ENCODE measurements at places on chromosomes 16 and 17.

DNA sequence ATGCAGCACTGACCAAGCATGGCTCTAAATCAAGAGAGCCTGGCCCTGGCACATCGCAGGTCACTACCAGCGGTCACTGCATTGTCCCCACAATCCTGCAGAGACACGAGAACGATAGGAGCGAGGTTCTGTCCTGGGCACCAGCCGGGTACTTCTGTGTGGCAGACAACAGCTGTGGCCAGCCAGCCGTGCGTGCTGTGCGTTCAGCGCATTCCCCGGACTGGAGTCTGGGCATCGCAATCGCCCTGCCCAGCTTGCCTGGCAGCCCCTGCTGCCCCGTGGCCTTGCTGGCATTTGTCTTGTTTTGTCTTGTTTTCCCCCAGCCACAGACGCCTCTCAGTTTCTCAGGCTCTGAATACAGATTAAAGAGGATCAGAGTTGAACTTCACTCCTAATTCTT lies 33.9 kb downstream of the COTL1 start:
- no peak for DNase-seq

DNA sequence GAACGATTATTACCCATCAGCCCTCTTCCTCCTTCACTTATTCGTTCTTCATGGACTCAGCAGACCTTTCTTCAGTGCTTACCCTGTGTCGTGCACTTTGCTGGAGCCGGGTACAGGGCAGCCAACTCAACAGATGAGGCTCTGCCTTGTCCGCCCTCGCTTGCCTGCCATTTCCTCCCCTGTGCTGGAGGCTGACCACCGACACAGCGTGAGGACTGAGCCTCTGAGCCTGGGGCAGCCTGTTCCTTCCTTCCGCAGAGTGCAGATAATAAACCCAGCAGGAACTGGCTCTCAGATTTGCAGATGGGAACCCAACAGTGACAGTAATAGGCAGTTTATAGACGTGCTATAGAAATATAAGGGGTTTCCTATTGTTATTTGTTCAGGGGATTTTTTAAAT lies 7.0 kb upstream of the SLC39A11 start:
- DNase-seq, result no peak

DNA sequence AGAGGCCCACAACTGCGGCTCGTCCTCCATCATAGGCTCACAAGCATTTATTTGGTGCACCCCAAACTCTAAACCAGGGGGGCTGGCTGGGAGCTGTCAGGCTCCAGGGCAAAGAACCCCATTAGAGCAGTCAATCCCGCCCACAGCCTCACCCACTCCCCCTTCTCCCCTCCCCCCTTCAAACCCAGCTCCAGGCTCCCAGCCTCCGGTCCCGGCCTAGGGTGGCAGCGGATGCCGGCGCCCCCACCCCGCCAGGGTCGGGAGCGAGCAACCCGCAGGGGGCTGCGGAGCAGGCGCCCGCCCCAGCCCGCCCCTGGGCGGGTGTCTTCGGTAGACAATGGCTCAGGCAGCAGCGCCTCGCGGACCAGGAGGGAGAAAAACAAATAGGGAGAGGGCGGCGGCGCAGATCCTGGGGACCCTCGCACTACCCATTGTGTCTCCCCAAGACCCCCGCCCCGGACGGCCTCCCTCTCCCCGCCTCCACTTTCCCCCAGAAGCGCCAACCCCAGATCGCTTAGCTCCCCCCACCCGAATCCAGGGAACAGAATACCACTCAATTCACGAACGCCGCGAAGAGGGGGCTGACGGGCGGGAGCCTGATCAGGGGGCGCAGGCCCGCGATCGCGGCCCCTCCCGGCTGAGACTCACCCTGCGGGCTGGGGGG lies 572 bp downstream of the FAM171A2 start:
- no peak for DNase-seq

- DNase-seq, result no peak
Observed at GRCh38 chr17:2071024-2071385, 16.1 kb downstream of the HIC1 start.

DNA sequence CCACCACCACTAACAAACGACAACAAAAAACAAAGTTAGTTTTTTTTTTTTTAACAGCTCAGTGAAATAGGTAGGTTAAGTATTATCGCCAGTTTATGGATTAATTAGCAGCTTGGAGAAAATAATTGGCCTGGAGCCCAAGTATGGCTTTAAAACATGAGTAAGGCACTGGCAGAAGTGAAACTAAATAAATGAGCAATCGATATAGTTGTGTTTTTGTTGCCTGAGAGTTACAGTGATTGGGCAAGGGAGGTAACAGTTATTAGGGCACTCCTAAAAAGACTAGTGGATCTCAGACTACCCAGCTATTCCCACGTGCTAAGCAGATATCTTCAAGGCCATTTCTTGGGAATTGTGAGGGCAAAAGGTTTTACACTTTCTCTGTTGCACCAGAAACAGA lies 2.4 kb downstream of the MLKL start:
- DNase-seq, result no peak

GRCh38 chr16:50386774-50387173 lies 18.0 kb upstream of the BRD7 start:
- no peak for DNase-seq

DNA sequence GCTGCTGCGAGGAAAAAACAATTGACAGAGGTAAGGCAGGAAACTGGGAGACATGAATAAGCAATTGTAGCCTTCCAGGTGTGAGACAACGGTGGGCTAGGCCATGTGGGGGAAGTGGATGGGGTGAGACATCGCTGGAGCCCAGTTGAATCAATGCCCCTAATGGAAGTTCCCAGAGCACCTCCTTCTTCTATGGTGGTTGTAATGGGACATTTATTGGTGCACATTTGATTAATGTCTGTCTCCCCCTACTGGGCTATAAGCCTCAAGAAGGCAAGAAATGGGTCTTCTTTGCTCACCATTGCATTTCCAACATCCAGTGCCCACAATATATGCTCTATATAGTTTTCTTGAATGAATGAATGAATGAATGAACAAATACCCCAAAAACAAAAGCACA lies 22.7 kb upstream of the CD300E start:
- no peak for DNase-seq

GRCh38 chr16:76287466-76287865 lies 10.3 kb downstream of the CNTNAP4 start:
- no peak for DNase-seq

DNA sequence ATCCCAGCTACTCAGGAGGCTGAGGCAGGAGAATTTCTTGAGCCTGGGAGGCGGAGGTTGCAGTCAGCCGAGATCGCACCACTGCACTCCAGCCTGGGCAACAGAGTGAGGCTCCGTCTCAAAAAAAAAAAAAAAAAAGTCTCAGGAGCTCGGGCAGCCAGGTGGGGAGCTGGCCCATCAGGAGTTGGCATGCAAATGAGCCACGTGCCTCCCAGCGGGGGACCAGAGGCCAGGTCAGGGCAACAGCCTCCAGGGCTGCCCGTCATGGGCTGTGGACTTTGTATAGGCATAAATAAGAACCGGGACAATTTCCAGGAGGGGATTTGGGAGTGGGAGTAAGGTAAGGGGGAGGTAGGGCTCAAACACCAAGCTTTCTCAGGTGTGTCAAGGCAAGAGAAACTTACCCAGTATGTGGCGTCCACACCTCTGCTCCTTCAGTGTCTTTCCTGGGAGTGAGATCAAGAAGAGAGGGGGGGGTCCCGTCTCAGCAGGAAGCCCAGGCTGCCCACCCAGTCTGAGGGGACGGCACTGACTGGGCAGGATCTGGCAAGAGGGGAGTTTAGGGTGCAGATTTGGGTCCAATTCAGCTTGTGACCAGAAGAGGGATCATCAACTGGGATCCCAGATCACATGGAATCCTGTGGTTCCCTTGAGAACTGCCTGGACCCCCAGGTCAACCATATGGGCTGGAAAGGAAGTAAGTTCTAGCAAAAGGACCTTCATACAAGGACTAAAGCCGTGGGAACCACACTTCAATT lies 22.3 kb upstream of the G6PC1 start:
- no peak for DNase-seq

GRCh38 chr16:19766988-19767387 lies 48.9 kb downstream of the IQCK start:
- no peak for DNase-seq

DNA sequence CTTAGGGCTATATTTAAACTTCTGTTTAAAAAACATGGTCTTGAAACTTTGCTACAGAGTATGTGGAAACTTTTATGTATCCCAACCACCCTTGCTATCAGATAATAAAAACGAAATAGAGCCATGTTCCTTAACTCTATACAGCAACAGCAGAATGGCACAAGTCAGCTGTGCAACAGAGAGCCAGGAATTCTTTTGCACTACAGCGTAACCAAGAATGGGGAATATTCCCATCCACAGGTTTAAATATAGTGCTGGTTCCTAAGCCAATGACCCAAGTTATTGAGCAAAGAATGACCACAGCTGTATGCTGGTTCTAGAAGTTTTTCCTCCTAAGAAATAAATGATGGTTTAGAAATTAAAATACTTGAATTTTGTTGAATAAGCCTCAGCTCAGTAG lies 33.1 kb downstream of the SETD6 start:
- DNase-seq, result no peak

DNA sequence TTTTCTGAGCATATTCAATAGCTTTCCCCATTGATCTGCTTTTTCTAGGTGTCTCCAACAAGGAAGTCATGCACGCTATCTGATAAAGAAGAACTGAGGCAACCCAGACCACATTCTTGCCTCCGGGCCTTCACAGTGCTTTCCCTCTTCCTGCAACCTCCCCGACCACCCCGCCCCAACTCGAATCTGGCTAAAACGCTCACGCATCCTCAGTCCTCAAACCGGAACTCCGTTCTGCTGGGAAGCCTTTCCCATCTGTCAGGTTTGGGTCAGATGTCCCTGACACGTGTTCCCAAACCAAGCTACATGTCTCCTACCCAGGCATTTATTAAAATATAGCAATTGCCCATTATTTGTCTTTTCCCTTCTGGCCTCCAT lies 112.7 kb downstream of the VPS53 start:
- no peak for DNase-seq

GRCh38 chr16:80463326-80463725 lies 77.5 kb upstream of the DYNLRB2 start:
- no peak for DNase-seq

GRCh38 chr16:84059946-84060901 lies 17.6 kb upstream of the SLC38A8 start:
- DNase-seq, result no peak

GRCh38 chr17:28509789-28510188 lies 3.6 kb downstream of the FOXN1 start:
- no peak for DNase-seq

DNA sequence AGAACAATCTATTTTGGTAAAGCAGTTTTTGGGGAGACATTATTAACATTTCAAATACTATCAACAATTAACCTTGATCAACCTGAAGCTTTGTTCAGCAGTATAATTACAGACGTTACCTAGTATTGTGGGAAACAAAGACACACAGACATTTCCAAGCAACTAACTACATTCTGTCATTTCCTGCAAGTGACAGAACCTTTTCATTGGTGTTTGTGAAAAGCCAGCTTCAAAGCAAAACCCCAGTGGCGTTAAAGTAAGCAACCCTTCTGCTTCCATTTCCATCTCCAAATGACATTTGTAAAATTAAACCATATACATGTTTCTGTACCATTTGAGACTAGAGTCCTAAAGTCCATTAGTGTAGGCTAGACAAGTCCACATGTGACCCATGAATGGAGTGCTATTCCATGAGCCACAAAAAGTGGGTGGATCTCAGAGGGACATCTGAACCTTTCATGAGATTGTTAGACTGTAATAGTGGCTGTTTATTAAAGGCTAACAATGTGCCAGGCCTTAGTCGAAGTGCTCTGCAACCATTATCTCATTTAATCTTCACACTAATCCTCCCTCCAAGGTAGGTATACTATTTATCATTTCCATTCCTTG lies 101.2 kb downstream of the SSH2 start:
- DNase-seq, result no peak

- no peak for DNase-seq
Observed at GRCh38 chr16:73143576-73144422, 95.9 kb upstream of the ZFHX3 start.

- DNase-seq, result no peak
Observed at GRCh38 chr17:62825182-62825581, 17.1 kb upstream of the MARCHF10 start.

DNA sequence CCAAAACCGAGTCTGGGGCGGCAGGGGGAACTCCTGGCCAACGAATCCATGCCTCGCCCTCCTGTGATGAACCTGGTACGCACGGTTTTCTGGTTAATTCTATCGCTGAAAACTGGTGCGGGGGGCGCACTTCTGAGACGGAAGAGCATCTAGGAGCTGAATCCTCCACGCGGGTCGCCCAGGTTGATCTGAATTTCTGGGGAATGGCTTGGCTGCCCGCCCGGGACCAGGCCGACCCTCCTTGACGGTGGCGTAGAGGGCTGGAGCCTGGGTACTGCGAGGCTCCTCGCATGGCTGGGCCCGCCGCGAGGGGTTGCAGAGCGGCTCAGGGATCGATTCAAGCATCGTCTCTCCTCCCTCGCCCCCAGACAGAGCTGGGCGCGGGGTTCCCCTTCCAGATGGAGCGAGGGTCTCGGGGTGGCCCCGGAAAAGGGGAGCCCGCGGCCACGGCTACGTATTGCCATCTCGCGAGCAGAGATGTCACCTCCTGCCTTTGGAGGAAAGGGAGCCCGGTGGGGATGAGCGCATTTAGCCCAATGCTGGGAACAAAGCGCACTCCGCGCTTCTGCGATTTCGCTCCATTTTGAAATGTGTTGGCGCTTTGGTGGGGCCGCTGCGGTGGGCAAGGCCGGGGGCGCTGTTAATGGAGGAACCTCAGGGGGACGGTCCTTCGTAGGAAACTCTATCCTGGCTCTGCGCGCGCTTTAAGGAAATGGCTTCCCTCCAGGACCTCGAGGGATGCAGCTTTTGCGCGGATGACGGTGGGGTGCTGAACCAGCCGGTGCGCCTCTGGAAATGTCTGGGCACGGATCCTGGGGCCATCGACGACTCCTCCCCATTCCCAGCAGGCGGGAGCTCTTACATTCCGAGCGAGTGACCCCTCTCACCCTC lies 2.7 kb downstream of the MAPT start:
- DNase-seq, result no peak

- DNase-seq, result peak; percentile 79
Observed at GRCh38 chr16:84647828-84648594, at the start of gene KLHL36. KLHL36 (plus strand) TSS chr16:84648511; CDS start chr16:84650868, 2,357 bp downstream.
